ENCODE measurements at places on chromosomes 2 and 18.
A peak's percentile ranks its signal among the peaks of the same experiment; 100 is the strongest.

GRCh38 chr2:2484301-2484700, 153.2 kb upstream of the MYT1L start:
- peak; percentile 22 for DNase-seq

DNA sequence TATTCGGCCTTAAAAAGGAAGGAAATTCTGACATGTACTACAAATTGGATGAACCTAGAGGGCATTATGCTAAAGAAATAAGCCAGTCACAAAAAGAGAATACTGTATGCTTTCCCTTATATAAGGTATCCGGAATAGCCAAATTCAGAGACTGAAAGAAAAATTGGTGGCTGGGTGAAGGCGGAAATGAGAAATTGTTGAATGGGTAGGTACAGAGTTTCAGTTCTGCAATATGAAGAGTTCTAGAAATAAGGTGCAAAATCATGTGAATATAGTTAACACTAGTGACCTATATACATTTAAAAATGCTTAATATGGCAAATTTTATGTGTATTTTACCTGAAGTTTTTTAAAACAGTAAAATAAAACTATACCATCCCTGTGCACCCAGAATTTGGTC, 43.1 kb downstream of the RMP24 start:
- DNase-seq: no peak

- peak; percentile 82 for DNase-seq
Measured at GRCh38 chr2:98465456-98466226, 21.0 kb downstream of the INPP4A start.

DNA sequence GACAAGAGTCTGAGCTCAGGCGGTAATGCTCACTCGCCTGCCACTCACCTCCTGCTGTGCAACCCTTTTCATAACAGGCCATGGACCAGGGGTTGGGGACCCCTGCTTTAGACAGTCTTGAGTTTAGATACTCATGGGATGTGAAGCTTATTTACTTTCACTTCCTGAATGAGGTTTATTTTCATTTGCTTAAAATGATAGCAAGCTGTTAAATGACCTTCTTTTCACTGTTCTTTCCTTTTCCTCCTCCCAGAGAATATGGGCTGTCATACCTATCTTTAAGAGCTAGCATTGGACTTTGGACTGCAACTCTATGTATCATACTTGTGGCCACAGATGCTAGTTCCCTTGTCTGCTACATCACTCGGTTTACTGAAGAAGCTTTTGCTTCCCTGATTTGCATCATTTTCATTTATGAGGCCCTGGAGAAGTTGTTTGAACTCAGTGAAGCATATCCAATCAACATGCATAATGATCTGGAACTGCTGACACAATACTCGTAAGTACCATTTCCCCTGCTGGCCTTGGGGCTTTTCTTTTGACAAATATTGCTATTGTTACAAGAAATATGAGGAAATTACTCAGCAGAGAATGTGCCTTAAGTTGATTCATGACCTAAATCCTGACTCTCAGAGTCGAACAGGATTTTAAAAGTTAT, 168.5 kb downstream of the DPP4 start:
- DNase-seq: peak; percentile 70

DNA sequence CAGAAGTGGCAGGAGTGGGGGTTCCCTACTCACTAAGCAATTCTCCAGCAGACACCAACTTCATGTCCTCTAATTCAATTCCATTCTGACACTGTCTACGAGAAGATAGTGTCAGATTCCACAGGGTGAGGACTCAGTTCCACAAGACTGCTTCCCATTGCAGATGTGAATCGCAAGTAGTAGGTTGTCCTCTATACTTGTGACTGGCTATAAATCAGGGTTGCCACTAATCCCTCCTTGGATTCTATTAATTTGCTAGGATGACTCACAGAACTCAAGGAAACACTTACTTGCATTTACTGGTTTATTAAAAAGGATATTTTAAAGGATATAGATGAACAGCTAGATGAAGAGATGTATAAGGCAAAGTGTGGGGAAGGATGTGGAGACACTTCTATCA, 184.1 kb upstream of the ACVR2A start:
- DNase-seq: no peak

DNA sequence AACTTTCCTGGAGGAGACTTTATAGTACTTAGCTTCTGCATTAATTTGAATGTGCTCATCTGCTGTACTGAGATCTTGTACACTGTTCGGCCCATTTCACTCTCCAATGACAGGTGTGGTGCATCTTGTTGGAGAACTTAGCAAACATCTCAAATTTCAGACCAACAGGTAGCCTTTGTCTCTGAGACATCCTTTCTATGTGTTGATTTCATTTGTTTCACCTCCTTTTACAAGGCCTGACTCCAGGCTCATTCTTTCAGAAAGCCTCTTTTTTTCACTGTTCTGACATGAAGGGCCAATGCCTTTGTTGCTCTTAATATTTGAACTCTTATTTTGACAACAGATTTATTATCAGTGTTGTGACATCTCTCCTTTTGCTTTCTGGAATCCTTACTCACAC, 271.8 kb upstream of the FANCL start:
- no peak for DNase-seq

- DNase-seq: no peak
Measured at GRCh38 chr2:39704540-39704939, 38.8 kb downstream of the TMEM178A start.

Measured in NCI-H1092 treated with DMSO at 0.1 percent for 48 hours (cell line).